ENCODE measurements at places on chromosomes 12 and 14.

DNA sequence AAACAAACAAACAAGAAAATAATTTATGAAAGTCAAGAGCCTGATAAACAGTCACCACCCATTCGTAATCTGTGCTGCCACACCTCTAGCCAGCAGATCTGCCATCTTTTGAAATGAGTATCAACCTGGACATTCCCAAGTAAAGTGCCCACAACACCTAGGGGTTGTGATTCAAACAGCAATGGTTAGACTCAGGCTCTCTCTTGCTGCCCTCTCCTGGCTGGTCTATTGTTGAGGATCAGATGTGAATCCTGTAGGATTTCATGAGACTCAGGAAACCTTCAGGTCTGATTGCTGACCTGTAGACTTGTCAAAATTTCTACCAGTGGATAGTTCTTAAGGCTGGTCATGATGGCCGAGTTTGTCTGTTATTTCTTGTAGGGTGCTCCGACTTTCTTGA, 26.8 kb downstream of the DGLUCY start:
- no peak for DNase-seq

- DNase-seq: no peak
Observed at GRCh38 chr14:30195941-30196340, 268.3 kb upstream of the PRKD1 start.

DNA sequence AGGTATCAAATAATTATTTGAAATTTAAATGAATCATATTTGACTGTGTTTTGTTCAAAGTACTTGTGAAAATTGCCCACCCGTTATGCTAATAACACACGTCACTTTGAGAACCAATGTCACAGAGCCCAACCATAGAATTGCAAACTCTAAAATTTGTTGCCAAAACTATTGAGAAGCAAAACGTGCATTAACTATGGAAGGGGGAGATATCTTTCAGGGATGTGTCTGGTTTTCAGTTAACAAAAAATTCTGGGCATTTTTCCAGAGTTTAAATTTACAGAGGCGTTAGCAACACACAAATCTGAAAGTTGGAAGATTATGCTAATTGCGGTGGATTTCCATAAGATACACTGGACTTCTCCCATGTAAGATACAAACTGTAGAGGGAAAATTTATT, 371.8 kb upstream of the E2F7 start:
- no peak for DNase-seq

GRCh38 chr12:1504304-1504894, 90.0 kb downstream of the FBXL14 start:
- no peak for DNase-seq

GRCh38 chr14:54782751-54783659, 119.6 kb downstream of the GCH1 start:
- DNase-seq: no peak

GRCh38 chr12:92468358-92469020, 234.3 kb upstream of the PLEKHG7 start:
- DNase-seq: no peak

GRCh38 chr12:67792185-67792584, 143.6 kb downstream of the DYRK2 start:
- no peak for DNase-seq

DNA sequence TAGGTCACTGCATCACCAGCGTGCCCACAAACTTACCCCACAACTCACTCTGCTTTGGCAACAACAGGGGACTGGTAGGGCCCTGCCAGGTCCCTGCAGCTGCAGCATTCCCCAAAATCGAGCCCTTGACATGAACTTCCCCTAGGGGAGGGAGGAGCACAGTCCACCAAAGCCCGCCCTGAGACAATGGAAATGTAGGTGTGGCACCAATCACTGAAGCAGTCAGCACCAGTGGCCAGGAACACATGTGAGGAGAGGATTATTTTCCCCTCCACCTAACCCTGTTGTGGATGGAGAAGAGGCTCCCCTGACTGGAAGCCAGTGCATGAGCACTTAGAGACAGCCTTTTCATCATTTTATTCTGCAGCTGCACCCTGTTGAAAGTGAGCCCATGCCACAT, 573.8 kb downstream of the SOX5 start:
- DNase-seq: no peak

- DNase-seq: no peak
Observed at GRCh38 chr12:23472329-23472971, 477.0 kb downstream of the SOX5 start.

Data from cortex of kidney (tissue), 1 donor.